ENCODE measurements at places on chromosomes 11 and 22. TPM values are rescaled to one million over a fixed set of nuclear protein-coding genes. Genes with fewer than 3 reads are reported as not detected.

- no peak for DNase-seq
These were observed 31.3 kb downstream of the NEFH start for GRCh38 chr22:29511126-29511862.

CCDC134 gene
- total RNA-seq: 14.7 TPM

GRCh38 chr22:32469799-32470212 is 4.8 kb upstream of the FBXO7 start:
- DNase-seq: peak; percentile 10

DNA sequence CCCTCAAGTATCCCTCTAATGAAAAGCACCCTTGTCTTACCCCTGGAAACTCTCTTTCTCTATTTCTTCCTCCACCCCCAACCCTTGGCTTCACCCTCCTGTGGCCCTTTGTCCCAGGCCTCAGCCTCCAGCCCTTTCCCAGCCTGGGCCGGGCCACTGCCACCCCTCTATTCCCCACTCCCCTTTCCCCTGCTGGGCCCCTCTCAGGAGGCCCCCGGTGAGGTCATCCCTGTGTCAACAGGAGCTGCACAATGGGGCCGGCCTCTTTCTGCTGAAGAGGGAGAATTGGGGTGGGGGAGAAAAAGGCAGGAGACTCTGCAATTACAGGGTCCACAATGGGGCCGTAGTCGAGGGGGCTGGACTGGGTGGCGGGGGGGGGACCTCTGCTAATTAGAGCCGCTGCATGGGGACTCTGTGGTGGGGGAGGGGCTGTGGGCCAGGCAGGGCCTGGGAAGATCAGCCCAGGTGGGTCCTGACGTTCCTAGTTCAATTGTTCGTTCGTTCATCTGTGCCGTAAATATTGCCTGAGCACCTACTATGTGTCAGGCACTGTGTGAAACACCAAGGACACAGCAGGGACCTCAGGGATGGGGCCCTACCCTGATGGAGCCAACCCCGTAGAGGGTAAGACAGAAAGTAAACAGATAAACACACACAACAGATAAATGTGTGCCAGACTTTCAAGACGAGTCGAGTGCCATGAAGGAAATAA is 18.5 kb upstream of the MPPED1 start:
- no peak for DNase-seq

DNA sequence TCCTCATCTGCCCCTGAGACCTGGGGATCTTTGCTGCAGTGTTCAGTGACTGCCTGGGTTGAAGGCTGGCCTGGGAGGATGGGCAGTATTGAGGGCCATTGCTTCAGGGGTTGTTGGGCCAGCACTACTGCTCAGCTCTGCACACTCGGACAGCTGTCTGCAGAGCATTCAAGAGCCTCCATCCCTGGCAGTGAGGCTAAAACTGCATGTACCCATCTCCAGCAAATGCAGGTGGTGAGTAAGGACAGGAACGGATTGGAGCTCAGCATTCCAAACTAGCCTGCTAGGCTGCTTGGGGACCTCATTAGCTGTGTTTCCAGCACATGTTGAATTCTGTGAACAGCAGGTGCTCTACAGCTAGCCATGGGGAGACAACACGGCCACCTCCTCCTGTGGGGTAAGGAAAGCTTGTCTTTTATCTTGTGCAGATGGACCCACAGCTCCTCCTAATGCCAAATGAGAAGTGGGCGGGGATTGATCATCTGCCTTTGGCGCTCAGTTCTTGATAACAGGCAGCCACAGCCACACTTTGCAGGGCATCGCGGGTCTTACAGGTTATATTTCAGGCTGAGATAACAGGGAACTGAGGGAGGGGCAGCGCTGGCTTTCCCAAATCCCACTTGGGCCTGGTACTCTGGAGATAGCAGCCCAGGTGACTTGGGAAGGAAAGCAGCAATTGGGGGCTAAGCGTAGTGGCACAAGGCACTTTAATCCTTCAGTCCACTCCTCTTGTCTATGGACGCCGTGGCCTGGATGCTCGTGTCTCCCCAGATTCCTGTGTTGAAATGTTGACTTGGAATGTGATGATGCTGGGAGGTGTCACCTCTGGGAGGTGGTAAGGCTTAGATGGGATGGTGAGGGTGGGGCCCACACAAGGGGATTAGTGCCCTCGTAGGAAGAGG is 254.5 kb upstream of the B3GAT1 start:
- DNase-seq: no peak

DEFB131B gene
- total RNA-seq: not detected

PATE3 gene
- total RNA-seq: not detected

- no peak for DNase-seq
These were observed 624.4 kb downstream of the BRD1 start for GRCh38 chr22:49203091-49203858.

DNA sequence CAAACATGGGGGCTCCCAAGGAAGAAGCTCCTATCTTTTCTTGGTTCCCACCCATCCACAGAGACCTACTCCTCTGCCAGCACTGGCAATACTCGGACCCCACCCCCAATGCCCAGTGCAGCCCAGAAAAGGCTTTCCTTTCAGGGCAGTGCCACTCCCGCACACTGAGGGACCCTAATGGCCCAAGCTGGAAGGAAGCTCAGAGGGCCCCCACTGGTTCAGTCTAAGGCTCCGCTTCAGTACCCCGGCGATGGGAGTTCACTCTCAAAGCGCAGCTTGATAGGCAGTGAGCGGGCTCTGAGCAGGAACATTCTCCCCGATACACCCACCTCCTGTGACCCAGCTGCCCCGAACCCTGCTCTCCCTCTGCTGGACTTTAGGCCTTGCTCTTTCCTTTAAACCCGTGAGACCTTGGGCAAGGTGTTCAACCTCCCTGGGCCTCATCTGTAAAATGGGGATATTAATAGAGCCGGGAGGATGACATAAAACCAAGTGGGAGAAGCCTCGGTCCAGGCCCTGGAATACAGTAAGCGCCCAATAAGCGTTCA is 48.4 kb downstream of the CHRDL2 start:
- DNase-seq: no peak

TYR gene
- not detected for total RNA-seq

All from activated CD4-positive, alpha-beta T cell treated with anti-CD3 and anti-CD28 coated beads for 36 hours (primary cell).